ENCODE measurements at places on chromosomes 12 and 14.

DNA sequence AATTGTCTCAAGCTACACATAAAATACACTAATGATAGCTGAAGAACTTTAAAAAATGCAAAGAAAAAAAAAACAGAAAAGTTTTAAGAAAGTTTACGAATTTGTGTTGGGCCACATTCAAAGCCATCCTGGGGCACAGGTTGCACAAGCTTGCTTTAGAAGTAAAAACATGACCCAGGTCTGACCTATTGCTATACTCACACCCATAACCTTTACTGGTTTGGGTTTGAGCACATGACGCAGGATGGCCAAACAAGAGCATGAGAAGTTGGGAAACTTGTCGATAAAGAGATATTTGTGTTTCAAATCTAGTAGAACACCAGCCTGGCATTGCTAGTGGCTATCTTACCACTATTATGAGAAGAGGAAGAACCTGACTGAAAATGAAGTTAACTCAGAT, 143.7 kb downstream of the NOVA1 start:
- DNase-seq: no peak

DNA sequence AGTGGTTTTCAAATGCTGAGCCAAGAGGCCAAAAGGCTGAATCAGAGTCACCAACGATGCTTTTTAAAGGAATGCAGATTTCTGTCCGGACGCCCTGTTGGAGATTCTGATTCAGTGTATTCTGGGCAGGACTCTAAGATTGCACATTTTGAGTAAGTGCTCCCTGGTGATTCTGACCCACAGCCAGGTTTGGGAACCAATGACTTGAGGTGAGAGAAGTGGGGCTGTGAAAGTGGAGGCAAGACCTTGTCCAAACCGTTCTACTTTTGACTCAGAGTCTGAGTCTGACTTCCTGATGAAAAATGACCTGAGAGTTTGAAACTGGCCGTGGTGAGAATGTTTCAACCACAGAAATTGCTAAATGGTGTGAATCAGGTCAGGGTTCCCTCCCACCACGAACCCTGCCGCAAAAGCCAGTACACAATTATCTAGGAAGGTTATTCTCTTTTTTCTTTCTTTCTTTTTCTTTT, 90.2 kb downstream of the NTN4 start:
- peak; percentile 16 for DNase-seq

DNA sequence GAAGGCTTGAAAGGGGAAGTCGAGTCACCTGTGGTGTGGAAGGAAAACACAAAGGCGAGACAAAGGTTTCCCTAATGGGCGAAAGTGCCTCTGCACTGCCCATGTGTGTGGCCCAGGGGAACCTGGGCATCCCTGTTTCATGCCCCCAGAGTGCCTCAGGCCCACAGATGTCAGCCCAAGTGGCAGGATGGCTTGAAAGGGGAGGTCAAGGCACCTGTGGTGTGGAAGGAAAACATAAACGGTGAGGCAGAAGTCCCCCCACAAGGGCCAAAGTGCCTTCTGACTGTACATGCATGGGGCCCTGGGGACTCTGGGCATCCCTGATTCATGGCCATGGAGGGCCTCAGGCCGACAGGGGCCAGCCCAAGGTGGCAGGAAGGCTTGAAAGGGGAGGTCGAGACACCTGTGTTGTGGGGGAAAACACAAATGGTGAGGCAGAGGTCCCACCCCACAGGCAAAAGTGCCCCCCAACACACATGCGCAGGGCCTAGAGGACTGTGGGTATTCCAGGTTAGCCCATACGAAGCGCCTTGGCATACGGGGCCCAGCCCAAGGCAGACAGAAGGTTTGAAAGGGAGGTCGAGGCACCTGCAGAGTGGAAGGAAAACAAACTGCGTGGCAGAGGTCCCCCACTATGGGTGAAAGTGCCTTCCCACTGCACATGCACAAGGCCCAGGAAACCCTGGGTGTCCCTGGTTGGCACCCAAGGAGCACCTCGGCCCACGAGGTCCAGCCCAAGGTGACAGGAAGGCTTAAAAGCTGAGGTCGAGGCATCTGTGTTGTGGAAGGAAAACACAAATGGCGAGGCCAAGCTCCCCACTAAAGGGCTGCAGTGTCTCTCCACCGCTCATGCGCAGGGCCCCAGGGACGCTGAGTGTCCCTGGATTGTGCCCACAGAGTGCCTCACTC, 382.3 kb downstream of the ALG10 start:
- DNase-seq: no peak

DNA sequence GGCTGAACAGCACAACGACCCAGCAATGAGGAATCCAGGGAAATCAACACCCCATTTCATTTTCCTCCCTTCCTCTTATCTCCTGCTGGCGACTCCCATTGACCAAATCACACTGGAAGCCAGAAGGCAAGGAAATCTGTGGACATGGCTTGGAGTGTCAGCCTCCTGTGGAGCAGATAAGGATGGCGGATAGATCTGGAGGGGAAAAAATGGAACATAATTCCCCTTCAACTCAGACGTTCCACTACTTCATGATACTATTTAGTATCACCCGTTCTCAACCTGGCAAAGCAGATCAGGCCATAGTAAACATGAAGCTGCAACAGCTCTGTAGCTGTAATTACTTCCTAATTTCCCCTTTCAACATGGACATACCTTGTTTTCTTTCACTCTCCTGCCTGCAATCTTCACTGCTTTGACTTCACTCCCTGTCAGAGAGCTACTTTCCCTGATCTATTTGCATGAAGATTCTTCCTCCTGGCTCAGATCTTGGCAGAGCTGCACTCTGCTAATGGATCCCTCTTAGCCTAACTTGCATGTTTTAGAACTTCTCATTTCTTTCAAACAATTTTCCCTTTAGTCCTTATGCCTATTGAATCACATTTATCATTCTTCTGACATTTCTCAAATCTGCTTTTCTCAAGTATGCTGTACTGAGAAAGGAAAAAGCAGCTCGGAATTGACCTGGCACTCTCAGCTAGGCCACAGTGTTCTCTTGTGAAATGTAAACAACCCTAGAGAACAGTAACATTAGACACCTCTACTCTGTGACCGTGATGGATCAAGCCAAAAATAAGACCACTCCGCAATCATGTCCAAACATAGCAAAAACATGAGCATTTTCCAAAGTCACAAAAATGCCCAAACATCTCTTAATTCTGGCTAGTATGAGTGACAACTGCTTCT, 135.1 kb downstream of the ETNK1 start:
- no peak for DNase-seq

DNA sequence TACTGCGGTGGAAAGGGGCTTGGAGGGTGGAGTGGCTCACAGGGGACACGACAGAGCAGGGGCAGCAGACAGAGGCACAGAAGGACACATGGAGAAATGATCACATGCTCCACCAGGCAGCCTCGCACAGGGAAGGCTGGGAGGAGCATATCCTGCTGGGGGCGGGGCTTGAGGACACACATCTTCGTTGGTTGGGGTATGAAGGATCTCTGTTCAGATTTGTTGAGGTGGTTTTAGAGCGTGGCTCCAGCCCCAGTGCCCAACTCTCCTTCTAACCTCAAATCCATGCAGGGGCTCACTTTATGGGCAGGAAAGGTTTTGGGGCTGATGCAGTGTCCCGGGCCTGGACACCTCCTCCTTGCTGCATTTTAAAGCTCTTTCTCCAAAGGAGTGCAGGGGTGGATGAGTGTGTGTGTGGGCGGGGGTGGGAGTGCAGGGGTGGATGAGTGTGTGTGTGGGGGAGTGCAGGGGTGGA, 733 bp upstream of the P3H3 start:
- peak; percentile 78 for DNase-seq
